ENCODE measurements at places on chromosomes 2 and 18. TPM values are rescaled to one million over a fixed set of nuclear protein-coding genes. Genes with fewer than 3 reads are reported as not detected.

GRCh38 chr2:8255448-8255800, 426.4 kb upstream of the ID2 start:
- no peak for DNase-seq

DNA sequence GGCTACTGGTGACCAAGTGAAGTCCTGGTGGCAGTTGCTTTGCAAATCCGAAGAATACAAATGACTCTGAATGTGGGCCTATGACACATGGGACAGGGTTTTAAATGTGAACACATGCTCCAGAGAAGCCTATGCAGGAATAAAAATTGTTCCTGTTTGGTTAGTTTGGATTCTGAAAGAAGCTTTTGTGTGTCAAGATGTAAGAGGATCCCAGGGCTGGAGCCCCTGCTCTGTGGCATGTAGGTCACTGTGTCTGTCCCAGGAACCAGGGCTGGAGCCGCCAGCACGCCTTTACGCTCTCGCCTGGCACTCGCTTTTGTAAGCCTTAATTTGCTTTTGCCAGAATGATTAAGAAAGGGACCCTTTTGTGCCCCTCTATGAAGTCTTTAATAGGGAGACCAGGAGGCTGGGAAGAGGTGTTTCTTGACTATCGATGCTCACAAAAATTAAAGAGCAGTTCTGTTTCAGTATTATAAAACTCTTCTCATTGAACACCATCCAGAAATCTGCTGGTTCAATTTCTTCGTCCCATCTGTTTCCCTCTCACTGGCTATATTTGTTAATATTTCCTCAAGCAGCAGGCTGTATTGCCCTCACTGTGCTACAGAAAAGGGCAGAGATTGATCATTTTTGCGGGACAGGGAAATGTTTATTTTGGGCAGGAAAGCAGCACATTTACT, 532.7 kb upstream of the POU3F3 start:
- no peak for DNase-seq

Gene ALPG
- not detected for total RNA-seq

- DNase-seq, result no peak
These were observed 65.0 kb upstream of the NYAP2 start for GRCh38 chr2:225334514-225334913.

GRCh38 chr18:47286776-47287410, 35.4 kb upstream of the SKOR2 start:
- no peak for DNase-seq

- no peak for DNase-seq
These were observed 178.2 kb downstream of the TDRD15 start for GRCh38 chr2:21301871-21302455.

Gene PCBP1
- total RNA-seq, result 363 TPM

Gene PLA2R1
- total RNA-seq, result not detected

Gene ARHGEF4
- total RNA-seq, result 2.6 TPM

DNA sequence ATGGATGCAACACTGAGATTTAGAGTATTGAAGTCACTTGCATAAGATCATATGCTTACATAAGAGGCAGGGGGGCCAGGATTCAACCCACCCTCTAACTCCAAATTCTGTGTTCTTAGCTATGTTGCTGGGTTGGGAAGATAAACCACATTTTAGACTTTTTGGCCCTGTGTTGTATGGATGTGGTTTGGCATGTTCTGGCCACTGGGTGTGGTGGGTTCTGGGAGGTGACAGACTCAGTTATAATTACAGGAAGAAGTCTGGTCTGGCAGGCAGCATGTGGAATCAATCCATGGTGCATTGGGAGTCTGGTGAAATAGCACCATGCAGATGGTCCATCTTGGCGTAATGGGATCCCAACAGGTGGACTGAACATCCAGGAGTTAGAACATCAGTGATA, 138.9 kb downstream of the LTBP1 start:
- DNase-seq, result no peak

DNA sequence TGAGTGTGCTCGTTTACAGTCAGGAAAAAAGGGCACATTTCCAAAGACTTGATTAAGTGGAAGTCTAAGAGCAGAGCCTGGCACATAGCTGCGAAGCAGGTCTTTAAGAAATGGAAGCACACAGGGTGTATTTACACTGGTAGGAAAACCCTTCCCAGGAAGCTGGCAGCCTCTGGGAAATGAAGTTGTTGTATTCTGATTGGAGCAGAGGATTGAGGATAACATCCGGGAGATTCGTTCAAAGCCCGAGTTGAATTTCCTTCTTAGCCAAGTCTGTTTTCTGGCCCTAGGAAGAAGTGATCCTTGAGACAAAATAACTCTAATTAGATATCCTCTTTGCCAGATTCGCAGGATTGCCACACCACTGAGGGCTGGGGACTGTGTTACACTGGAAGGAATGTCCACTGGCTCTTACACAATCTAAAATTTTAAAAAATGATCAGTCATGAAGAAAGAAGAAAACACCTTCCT, 75.9 kb downstream of the ITGB1BP1 start:
- DNase-seq, result no peak

DNA sequence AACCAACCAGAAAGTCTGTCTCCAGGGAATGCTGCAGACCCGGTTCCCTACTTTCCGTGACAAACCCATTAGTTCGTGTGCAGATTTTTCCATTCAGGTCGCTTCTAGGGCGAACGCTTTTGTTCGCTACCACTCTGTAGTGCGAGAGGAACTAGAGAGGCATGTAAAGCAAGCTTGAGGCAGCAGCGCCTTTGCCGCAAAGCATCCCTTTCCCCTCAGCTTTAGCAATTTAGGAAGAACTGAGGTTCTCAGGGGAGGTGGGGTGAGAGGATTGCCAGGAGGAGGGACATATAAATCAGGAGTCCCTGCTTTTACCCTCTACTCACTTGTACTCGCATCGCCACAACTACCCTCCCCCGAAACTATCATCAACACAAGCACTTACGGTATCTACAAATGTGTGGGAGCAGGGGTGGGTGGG, 748 bp upstream of the ZNF804A start:
- DNase-seq, result peak; percentile 4

- DNase-seq, result no peak
These were observed 223.1 kb downstream of the PHLPP1 start for GRCh38 chr18:62938487-62938886.

DNA sequence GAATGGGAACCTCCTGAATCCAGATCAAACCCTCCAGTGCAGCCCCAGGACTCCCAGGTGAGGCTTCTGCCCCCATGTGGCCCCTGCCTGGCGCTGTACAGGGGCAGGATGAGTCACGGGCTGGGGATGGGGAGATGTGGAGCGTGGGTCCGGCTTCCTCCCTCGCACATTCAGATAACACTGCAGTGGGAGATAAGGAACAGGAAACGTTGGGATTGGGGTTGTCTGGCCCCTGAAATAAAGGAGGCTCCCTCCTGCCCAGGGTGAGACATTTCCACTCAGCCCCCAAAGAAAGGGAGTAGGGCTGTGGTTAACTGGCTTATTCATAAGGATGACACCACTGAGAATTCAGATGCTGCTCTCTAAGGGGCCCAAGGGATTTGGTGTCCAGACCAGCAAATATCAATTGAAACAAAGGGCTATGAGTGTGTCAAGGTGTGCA, 30.7 kb downstream of the IGFBP5 start:
- DNase-seq, result no peak

All from activated naive CD4-positive, alpha-beta T cell treated with anti-CD3 and anti-CD28 coated beads for 36 hours (primary cell).